Activated CD4-positive, CD25-positive, alpha-beta regulatory T cell (primary cell): ENCODE measurements at places on chromosomes 1 and 21.

- DNase-seq: no peak
Measured at GRCh38 chr1:176696109-176696508, 233.1 kb downstream of the PAPPA2 start.

- no peak for DNase-seq
Measured at GRCh38 chr1:117047271-117047670, 12.9 kb upstream of the TTF2 start.

DNA sequence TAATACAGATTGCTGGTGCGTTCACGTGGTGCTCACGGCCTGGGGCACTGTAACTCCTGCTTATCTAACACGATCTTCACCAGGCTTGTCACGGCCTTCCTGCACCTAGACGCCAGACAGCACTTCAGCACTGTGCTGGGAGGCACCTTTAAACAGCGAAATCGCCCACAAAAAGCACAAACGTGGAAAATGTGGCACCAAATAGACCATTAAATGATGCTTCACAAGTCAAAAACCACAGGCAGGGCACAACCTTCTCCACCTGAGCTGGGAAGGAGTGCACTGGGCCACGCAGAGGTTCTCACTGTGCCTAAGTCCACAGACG, 20.0 kb downstream of the IBA57 start:
- DNase-seq: no peak

DNA sequence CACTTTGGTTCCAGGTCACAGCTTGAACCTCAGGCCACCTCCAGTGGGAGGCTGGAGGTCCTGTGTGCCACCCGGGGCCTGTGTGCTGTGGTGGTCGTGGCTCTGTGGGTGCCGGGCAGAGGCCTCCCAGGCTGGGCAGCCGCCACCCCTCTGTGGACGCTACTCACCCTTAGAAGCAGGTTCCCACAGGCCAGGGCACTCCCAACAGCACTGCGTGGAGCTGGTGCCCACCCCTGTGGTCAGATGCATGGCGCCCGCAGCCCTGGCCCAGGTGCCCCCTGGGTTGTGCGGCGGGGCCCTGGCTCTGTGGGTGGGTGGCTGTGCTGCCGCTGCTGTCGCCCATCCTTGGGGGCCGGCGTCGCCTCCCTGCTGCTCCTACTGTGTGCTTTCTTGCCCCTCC, 39.7 kb downstream of the SKI start:
- DNase-seq: no peak

- no peak for DNase-seq
Measured at GRCh38 chr1:94383966-94384408, 34.2 kb upstream of the ABCD3 start.
